ENCODE measurements at places on chromosomes 6 and 20.

GRCh38 chr6:106939208-106939607 is 35.3 kb downstream of the CD24 start:
- DNase-seq: no peak

- DNase-seq: no peak
Measured at GRCh38 chr6:9554806-9555205, 860.1 kb downstream of the TFAP2A start.

DNA sequence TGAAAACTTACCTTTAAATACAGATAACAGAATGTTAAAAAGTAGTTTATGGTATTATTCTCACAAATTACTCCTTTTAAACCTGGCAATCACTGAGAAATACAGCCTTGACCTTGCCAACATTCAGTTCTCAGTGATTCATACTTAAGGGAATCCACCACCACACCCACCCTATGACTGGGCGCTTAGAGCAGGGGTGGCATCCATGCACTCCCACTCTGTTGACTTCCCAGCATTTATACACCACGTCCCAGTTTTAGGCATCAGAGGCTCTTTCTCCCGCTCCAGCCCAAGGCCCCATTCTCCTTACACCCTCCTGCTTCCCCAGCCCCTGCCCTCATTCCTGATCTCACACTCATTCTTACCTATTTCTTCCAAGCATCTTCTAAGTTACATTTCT is 16.3 kb downstream of the TRAF3IP2 start:
- DNase-seq: no peak

DNA sequence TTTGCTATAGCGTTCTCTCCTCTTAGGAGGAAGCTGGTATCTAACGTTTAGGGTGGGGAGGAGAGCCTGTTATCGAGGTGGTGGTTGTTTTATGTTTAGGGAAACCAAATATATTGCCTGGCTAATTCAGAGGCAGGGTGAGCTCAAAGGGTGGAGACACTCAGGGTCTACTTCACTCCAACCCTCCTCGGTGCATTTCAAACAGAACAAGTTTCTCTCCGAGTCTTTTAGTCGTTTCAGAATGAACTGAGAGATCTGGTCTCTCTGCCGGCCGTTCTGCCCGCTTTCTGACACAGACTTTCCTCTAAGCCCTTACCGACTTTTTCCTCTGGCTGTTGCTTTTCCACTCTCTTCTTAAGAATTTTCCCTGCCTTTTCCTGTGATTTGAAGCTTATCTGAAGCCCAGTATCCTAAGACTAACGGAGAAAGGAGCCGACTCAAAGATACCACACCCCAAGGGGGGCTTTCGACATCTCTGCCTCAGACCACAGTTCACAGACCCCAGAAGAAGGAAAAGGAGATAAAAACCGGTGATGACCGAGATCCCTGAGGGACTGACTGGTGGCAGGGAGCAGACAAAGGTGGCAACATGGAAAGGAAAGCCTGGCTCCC is 865 bp downstream of the STK38 start:
- DNase-seq: peak; percentile 53

DNA sequence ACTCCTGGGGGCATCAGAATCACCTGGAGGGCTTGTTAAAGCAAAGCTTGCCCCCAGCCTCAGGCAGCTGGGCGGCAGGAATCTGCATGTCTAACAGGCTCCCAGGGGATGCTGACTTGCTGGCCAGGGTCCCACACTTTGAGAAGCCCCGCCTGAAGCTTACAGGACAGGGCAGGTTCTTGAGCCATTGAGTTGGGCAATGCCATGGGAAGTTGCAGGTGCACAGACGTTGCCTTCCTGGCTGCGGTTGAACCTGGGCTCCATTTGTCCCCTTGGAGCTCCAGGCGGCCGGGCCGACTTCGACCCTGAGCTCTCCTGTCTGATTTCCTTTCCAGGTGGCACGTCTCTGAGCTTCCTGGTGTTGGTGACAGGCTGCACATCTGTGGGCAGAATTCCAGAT is 46.8 kb downstream of the SYNJ2 start:
- no peak for DNase-seq

DNA sequence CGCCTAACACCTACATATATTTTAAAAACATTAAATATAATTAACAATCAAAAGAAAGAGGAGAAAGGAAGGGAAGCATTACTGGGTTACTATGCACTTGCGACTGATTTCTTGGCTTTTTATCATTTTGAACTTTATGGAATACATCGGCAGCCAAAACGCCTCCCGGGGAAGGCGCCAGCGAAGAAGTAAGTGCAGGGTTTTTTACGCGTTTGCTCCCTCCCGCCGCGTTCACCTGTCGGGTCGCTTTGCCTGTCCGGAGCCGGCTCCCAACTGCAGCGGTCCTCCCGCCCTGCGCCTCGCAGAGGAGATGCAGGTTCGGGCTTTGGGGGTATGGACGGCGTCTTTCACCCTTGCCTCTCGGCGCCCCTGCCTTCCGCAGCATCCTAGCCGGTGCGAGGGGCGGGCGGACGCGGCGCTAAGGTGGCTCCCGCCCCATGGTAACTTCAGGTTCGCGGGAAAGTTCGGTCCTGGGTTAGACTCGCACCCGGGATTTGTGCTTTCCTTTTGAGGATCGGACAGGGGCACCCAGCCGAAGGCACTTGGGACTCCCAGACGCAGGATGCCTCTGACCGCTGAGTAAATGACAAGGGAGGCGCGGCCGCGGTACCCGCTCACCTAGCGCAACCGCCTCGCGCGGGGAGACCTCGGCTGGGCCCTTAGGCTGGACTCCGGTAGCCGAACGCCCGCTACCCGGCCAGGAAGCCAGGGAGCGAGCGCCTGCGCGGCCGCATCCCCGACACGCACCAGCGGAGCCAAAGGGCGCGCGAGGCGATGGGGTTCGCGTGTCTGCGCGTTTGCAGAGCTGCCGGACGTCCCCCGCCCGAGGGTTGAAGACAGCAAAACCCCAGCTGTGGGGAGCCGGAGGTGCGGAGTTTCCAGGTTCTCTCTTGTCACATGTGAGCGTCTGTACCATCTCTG is 891 bp downstream of the RSPO3 start:
- DNase-seq: peak; percentile 27

DNA sequence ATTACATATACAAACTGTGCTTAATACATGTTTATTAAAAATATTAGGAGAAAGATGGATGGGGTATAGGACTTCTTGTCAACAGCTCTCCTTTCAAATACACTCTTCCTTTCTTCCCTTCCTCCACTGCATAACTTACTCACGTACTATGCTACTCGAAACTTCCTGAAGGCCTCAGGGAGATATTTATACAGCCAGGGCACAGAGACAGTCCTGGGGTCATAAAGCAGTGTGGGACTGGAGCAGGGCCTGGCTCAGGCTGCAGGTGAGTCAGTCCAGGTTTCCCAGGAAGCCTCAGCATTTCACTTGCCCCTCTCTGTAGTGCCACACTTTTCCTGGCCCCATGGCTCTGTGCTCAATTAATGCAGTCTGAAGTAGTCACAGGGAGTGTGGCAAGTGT is 157.0 kb downstream of the UBE3D start:
- DNase-seq: no peak

DNA sequence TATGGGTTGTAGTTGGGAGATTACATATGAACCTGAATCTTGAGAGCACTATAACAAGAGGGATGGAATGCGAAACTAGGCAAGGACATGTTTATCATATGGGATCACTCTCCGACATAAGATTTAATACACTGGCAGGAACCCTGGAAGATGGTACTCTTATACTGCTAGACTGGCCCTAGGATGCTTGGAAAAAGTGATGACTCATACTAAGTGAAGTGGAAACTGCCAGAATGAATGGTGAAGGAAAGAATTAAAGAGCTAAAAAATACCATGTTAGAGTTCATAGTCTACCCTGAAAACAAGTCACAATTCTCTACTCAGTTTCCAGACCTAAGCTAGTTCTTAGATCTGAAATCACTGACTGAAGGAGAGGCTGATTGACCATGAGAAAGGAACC is 45.5 kb upstream of the THEMIS start:
- DNase-seq: no peak

- no peak for DNase-seq
Measured at GRCh38 chr20:63500151-63500901, 1.4 kb upstream of the EEF1A2 start.

- no peak for DNase-seq
Measured at GRCh38 chr6:108157981-108158525, 7.8 kb upstream of the NR2E1 start.

- DNase-seq: no peak
Measured at GRCh38 chr6:83636800-83637199, 72.1 kb downstream of the SNAP91 start.

- no peak for DNase-seq
Measured at GRCh38 chr20:46638898-46639274, 12.4 kb downstream of the SLC13A3 start.
